Occipital lobe (tissue), 3 donors: ENCODE measurements at places on chromosomes 2 and 18.

DNA sequence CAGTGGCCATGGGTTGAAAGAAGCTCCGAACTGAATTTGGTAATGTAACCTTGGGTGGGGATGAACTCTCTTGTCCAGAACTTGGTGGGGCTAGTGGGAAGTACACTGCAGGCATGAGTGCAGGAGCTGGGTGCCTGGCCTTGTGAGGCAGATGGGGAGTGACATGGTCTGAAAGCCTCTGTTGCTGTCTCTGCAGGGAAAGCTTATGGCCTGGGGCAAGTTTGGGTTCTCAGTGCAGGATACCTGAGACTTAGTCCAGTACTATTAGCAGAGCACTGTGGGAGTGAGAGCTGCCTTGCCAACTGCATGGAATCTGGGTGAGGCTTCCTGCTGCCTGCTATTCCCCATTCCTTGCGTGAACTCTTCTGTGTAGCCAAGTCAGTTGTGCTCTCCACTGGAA is 1620.9 kb upstream of the NXPH2 start:
- DNase-seq: no peak

DNA sequence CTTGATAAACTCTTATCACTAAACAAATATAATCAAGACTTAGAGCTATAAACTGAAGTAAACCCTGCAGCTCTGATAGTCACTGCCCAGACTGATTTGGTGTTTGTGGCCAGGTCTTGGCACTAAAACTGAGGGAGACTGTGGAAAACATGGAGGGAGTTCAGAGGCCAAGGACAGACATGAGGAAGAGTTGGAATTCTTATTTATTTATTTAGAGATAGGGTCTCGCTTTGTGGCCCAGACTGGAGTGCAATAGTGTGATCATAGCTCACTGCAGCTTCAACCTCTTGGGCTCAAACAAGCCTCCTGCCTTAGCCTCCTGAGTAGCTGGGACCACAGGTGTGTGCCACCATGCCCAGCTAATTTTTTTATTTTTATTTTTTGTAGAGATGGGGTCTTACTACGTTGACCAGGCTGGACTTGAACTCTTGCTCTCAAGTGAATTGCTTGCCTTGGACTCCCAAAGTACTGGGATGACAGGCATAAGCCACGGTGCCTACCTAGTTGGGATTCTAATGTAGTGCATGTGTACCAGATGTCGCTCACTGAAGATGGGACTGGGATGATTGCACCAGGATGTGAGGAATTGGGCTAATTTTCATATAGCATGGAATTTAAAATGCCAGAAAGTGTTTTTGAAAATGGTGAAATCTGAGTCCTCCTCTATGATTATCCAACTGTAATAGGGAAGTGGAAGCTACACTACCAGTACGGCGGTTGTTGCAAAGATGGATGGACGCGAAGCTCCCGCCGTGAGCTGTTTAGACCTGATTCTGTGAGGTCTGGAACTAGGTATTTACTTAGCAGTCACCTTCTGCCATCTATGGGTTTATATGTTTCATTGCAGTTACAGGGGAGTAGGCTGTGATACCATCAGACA is 52.7 kb upstream of the CTLA4 start:
- DNase-seq: peak; percentile 24

DNA sequence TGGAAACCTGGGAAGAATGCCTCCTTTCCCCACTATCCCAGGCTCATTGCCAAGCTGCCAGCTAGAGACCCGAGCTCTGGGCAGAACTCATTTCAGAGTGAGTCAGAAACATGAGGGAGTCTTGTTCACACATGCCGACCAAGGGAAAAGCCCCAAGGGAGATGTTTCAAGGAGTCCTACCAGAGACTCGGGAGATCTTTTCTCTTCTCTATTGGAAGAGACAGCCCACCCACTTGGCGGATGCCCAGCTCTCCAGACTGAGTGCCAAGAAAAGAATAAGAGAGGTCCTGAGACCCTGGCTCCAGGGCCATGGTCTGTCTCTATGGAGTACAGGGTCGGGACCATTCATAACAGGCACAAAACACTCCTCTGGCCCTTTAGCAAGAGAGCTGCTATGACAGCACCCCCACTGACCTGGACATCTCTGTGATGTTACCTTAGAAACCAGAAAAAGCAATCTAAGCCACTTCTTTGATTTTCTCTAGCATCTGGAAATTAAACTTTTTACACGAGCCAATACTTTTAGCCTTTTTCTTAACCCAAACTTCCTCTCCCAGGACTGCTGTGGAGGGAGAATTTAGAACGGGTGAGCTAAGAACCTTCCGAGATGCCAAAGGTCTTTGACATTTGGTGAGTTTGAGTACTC is 18.5 kb upstream of the IGFBP5 start:
- DNase-seq: no peak

DNA sequence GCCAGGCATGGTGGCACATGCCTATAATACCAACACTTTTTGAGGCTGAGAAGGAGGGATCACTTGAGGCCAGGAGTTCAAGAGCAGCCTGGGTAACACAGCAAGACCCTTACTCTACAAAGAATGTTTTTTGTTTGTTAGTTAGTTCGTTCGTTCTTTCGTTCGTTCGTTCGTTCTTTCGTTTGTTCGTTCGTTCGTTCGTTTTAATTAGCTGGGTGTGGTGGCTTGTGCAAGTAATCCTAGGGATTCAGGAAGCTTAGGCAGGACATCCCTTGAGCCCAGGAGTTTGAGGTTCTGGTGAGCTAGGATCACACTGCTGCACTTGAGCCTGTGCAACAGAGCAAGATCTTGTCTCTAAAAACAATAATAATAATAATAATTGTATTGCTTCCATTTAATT is 98.7 kb downstream of the MARCO start:
- DNase-seq: no peak

- no peak for DNase-seq
Measured at GRCh38 chr2:53231908-53232307, 535.7 kb upstream of the CHAC2 start.

DNA sequence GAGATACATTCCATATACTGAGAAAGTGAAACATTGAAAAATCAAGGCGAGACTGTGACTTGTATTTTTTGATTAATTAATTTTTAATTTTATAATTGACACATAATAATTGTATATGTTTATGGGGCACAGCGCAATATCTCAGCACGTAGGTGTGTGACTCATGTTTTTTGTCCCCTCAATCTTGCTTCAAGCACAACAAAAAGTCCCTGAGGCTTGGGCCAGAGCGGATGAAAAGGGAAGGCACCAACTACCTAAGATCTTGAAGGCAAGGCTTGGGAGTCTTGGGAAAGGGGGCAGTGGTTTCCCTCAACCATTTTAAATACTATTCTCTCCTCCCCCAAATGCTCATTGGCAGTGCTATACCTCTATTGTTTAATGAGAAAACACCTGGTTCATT is 9.9 kb downstream of the SGPP2 start:
- no peak for DNase-seq

- no peak for DNase-seq
Measured at GRCh38 chr2:177646791-177647190, 254.2 kb downstream of the AGPS start.

DNA sequence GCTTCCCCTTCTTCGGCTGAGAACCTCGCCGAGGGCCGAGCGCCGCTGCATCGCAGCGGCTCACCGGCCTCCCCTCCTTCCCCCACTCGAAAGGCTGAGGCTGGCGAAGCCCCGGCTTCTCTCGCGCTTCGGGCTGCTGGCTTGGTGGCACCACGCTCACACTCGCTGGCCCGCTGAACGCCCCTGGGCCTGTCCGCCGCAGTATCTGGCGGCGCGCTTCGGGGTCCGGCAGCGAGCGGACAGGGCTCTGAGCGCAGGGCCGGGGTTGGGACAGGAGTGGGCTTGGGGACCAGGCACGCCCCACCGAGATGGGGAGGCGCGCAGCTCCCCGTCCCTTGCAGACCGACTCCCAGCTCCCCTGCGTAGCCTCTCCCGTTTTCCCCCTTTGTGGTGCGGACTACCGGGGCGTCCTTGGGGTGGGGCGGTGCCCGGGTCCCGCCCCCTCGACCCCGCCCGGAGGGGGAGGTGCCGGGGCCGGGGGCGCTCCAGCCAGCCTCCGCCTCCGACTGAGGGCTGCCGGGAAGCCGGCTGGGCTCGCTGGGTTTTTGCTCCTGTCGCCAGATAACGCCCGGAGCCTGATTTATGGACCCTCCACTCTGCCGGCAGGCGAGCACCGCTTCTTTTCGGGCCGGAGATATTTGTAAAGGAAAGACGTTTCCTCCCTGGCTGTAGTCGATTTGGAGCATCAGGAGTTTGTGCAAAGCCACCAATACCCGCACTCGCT is 3.8 kb downstream of the GBX2 start:
- no peak for DNase-seq

DNA sequence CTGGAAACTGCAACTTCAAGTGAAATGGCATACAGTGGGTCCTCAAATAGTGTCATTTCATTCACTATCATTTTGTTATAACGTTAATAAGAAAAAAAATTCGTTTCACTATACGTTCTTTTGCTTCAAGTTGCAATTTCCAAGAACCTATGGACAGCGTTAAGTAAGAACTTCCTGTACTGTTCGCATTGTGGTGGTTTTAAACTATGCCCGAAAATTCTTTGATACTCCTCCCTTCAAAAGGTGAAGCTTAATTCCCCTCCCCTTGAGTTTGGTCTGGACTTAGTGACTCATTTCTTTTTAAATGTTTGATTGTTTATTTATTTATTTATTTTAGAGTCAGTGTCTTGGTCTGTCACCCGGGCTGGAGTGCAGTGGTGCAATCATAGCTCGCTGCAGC is 20.7 kb downstream of the GNLY start:
- DNase-seq: no peak

DNA sequence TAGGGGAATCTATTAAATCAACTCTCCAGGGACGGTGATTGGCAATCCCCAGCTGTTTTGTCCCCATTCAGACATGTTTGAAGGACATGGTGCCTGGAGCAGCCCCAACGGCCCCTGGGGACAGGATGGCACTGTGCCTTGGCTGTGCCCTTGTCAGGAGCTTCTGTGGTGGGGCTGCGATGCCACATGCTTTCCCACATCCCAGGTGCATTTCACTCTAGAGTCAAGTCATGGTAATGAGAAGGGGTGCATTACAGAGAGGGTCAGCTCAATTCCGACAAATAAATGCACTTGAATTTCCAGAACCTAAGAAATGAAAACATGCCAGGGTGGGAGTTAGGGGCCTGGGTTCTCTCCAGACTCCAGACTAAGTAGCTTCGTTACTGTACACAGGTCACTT is 289.4 kb upstream of the PXDN start:
- no peak for DNase-seq

- no peak for DNase-seq
Measured at GRCh38 chr2:170843656-170844055, 27.0 kb downstream of the GAD1 start.

- DNase-seq: no peak
Measured at GRCh38 chr2:144320491-144320890, 199.4 kb downstream of the ZEB2 start.

- no peak for DNase-seq
Measured at GRCh38 chr2:149443150-149443549, 112.8 kb downstream of the LYPD6 start.

DNA sequence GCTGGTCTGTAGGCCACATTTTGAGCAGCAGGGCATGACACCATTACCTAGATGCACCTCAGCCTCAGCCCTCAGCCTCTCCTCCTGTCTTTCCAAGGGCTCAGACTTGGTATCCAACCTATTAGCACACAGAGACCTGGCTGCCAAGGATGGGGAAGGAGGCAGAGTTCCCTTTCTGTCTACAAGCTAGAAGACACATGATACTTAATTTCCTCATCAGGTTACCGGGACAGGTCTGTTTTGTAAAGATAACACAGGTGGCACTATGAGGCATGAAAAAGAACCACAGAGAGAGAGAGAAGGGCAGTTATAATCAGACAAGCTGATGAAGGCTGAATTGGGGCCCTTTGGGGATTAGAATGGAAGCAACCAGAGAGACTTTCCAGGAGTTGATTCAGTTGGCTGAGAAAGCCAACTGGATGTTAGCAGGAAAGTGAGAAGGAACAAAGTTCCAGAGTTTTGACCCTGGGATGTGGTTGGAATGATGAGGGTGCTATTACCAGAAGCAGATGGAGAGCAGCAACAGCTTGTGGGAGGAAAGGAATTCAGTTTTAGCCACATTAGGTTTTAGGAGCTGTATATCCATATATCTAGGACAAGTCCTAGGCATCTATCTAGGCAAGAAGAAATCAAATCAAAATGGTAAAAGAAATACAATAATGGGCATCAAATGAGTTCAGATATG is 46.0 kb upstream of the RMND5A start:
- no peak for DNase-seq

DNA sequence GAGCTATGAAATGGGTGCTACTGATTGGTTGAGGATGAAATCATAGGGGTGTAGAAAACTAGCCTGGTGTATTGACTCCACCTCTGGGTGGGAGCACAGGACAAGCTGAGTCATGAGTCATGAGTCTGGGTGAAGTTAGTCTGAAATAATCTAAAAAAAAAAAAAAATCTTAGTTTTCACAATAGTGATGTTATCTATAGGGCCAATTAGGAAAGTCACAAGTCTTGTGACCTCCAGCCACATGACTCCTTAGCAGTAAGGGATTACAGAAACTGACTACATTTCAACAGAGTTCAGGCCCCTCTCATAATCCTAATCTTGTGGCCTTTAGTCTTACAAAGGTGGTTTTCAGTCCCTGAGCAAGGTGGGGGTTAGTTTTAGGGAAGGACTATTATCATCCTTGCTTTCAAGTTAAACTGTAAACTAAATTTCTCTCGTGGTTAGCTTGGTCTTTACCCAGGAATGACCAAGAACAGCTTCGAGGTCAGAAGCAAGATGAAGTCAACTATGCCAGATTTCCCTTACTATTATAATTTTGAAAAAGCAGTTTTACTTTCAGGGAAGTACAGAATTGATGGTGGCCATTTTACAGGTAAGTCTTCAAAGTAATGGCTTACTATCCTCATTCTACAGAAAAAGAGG is 338.0 kb upstream of the GYPC start:
- DNase-seq: no peak

DNA sequence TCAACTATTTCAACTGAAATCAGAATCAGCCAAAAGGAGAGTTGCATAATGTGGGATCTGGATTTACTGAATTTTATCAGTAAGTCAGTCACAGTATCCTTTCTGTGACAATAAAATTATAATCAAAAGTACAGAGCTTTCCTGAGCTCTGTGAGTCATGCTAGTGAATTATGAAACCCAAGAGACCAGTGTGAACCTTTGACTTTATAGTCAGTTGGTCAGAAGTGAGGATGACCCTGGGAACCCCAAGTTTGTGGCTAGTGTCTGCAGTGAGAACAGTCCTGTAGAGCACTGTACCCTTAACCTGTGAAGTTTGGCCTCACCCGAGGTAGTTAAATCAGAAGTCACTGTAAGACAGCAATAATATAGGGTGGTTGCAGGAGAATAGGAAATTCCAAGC is 381.7 kb downstream of the CDH19 start:
- no peak for DNase-seq

DNA sequence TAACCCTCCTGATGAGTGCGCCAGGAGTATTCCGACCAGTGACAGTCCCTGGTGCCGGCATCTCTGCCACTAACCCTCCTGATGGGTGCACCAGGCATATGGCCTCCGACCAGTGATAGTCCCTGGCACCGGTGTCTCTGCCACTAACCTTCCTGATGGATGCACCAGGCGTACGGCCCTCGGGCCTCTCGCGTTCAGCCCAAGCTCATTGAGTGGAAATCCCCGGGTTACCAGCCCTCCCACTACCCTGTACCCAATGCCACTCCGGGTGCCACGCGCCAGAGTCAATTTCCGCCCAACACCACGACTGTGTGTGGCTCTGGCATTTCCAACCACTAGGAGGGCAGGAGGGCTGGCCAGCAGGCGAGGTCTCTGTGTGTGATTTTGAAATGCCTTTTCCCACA is 11.7 kb upstream of the GPC1 start:
- no peak for DNase-seq
